ENCODE measurements at places on chromosomes 3 and 15. TPM values are rescaled to one million over a fixed set of nuclear protein-coding genes. Genes with fewer than 3 reads are reported as not detected.

Gene ZNF80
- not detected for total RNA-seq

- no peak for DNase-seq
Measured at GRCh38 chr3:125121246-125122010, 65.6 kb upstream of the HEG1 start.

DNA sequence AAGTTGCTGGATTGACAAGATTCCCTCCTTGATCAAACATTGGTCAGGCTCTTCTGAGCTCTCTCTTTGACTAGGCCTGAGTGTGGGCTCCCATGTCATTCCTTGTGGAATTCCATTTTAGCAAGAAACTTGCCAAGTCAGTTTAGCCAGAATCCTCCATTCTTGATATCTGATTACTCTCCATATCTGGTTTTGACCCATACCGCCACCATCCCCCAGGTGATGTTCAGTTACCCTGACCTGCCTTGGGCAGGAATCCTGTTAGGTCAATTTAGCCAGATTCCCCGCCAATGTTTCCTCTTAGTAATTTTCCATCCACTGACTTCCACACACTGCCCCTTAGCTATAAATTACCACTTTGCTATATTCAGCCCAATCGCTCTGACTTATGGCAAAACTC, 1.0 kb upstream of the PCCB start:
- DNase-seq: no peak

- no peak for DNase-seq
Measured at GRCh38 chr15:49134683-49135341, 20.6 kb downstream of the COPS2 start.

Gene SPINK8
- total RNA-seq: not detected

Gene DGKG
- 75.0 TPM for total RNA-seq

Gene CD86
- total RNA-seq: 4.6 TPM

- DNase-seq: no peak
Measured at GRCh38 chr15:46946953-46947352, 770.4 kb upstream of the SEMA6D start.

GRCh38 chr3:158568784-158569183, 2.2 kb upstream of the MLF1 start:
- DNase-seq: no peak

GRCh38 chr3:137191133-137191923, 233.5 kb downstream of the IL20RB start:
- no peak for DNase-seq

- no peak for DNase-seq
Measured at GRCh38 chr15:23854912-23855659, 168.0 kb upstream of the NDN start.

- DNase-seq: no peak
Measured at GRCh38 chr3:160312014-160312624, 86.9 kb downstream of the C3orf80 start.

DNA sequence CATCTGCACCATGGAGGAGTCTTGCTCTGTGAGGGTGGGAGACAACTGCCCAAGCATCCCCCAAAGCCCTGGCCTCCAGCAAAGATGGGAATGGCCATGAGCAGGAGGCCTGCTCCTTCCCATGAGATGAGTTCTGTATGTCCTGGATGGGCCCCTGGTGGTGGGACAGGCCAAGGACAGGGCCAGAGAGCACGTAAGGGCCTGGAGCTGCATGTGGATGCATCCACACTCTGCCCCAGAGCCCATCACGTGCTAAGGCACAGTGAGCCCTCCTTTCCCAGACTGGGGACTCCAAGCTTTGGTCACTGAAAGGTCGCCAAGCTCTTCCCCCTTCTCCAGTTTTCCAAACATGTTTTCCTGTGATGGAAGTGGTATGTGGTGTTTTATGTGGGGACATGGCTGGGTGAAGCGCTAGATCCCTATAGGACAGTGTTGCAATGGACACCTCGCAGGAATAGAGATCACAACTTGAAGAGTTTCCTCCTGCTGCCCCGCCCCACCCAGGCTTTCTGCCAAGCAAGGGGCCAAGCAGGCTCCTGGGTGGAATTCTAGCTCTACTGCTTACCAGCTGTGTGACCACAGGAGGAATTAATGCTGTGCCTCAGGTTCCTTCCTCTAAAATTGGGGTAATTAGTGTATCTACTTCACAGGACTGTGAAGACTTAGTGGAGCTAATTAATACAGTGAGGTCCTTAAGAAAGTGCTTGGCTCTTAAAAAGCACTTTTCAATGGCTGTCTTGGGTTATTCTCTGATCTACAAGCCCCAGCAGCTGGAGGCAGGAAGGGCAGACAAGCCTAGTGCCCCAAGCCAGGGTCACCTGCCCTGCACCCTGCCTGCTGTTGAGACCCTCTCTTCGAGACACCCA, 106.4 kb upstream of the RPL32 start:
- DNase-seq: no peak

Gene CLCN2
- total RNA-seq: 1.8 TPM

Gene HGD
- 0.69 TPM for total RNA-seq

Gene CTXN2
- total RNA-seq: 0.11 TPM
